Nucleus accumbens (tissue), 56 donors: ENCODE measurements at places on chromosomes 16 and 17.

DNA sequence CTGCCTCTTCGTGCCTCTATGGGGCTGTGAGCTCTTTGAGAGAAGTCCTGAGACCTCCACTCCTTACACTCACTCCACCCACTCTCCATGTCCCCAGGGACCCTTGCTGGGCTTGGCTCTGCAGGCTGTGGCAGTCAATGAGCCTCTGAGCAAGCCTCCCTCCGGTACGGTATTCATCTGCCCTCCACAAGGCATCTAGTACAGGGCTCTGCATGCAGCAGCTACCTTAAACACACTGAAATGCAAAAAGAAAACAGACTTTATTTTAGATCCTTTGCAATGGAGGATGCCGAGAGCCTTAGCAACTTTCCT, 38.9 kb upstream of the SMPD3 start:
- no peak for DNase-seq

- DNase-seq: peak; percentile 16
Measured at GRCh38 chr17:6903326-6903900, 71.9 kb upstream of the TEKT1 start.

GRCh38 chr17:1753767-1754429, 8.0 kb upstream of the SERPINF1 start:
- no peak for DNase-seq

DNA sequence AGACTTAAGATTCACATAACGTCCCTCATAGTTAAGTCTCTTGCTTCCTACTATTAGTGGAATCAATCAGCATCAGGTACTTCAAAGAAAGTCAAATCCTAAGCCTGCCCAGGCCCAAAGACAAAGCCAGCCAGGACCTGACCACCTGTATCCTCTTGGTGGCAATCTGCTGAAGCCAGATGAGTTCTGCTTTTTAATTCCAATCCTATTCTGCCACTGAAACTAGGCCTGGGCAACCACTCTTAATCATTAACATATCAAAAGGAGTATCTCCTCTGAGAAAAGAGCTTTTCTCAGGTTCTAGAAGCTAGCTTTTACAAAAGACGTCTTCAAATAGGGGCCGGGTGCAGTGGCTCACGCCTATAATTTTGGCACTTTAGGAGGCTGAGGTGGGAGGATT, 15.1 kb upstream of the GLG1 start:
- no peak for DNase-seq

DNA sequence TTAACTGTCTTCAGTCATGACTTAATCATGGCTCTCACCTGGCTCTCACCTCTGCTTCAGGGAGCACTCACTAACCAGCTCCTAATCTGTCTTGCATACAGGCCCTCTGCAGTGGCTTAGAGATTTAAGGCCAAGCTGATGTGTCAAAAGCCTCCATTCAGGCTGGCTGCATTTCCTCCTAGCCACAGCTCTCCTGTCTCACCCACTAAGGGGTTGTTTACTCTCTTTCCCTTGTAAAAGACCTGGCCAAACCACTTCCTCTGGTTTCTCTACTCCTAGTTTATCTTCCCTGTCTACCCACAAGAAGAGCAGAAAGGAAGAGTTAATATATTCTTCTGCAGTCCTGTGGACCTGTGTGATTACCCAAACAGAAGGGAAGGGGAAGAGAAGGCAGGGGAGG, 9.3 kb upstream of the ASIC2 start:
- DNase-seq: no peak

DNA sequence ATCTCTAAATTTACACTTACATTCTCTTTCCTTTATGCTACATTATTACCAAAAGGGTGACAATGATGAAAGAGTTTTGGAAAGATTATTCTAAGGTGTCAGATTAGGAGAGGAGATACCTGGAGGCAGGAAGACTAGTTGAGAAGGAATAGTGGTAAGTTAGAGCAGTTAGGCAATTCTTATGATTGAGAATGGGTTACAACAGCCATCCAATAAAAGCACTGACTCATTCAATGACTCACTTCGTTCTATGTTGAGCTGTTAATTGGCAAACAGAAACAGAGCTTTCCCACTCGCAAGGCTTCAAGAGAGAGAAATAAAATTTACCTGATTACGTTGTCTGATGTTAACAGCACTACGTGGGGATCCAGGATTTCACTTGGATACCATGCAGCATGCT, 5.8 kb downstream of the NUP88 start:
- DNase-seq: no peak

- DNase-seq: peak; percentile 41
Measured at GRCh38 chr16:67672739-67673662, 6.4 kb downstream of the C16orf86 start.

GRCh38 chr17:29045734-29046472, 3.0 kb downstream of the PIPOX start:
- DNase-seq: no peak

DNA sequence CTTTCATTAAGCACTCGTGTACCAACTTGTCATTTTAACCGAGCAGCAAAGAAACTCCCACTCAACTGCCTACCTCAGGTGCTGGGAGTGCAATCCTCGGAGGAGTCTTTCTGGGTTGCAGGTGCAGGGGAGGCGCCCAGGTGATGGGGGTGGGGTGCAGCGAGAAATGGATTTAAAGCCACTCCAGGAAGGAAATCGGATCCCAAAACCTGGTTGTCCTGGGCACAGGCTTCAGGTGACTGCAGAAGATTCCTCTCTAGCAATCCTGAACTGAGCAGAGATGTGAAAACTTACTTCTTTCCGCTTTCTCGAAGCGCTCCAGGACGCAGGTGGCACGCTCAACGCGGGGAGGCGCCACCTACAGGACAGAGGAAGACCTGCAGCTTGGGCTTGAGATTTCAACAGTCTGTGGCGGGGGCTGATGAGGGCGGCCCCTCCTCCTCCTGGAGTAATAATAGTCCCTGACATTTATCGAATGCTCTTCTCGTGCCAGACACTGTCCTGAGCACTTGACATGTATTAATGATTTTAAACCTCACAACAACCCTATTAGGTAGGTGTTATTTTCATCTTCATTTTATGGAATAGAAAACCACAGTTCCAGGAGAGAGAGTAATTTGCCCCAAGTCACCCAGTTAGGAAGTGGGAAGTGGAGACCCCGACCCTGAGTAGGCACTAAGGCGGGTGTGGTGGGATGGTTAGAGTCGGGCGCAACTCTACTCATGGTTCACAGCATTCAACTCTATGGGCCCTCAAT, 27.2 kb upstream of the SKAP1 start:
- DNase-seq: peak; percentile 36

GRCh38 chr17:40095351-40095943, 4.9 kb downstream of the NR1D1 start:
- no peak for DNase-seq

DNA sequence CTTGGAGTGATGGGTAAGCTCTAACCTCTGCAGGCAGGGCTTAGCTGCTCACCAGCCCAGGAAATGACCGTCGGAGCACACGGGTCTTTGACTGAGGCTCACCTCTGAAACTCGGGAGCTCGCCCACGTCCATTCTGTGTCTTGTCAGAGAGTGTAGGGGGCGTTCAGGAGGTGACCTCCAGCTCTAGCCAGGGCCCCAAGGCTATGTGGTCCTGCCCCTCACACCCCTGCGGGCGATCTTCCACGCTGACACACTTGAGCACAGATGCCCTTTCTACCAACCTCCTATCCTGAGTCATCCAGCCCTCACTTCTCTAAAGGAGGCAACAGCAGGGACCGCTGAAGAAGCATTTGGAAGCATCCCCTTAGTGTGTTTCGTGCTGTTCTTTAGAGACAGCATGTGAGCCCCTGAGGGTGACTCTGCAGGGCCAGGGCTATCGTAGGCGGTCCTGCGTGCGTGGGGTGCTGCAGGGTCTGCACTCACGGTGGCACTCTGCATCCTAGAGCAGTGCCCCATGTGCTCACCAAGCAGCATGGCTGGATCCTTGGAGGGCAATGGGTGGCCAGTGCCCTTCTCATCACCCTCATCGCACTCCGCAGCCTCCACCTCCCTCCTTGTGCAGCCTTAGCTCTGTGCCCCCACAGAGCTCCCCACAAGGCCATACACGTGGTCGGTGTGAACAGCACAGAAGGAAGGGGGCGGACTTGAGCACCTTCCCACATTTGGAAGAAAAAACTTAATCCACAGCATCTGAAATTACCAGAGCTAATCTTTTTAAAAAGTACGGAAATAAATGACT, 33.8 kb downstream of the SLC47A1 start:
- no peak for DNase-seq

DNA sequence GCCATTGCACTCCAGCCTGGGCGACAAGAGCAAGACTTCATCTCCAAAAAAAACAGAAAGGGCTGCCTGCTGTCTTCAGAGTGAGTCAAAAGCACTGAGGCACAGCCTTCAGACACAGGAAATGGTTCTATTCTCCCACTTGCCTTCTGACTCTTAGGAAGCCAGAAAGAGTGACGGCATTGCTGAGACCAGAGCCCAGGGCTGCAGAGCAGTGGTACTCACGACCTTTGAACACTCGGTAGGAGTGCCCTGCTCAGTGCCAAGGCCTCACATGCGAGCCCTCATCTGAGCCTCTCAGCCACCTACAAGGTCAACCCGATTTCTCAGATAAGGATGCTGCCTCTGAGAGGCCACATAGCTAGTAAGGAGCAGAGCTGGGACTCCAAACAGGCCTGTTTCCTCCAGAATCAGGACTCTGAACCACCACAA, 3.5 kb upstream of the ITGAE start:
- no peak for DNase-seq

- no peak for DNase-seq
Measured at GRCh38 chr16:67406111-67406971, 9.9 kb downstream of the ZDHHC1 start.

- DNase-seq: no peak
Measured at GRCh38 chr16:11177578-11178160, 78.3 kb downstream of the SOCS1 start.

- DNase-seq: no peak
Measured at GRCh38 chr17:17350491-17351355, 47.5 kb downstream of the NT5M start.

- DNase-seq: no peak
Measured at GRCh38 chr17:68981288-68981687, 26.1 kb upstream of the ABCA8 start.

DNA sequence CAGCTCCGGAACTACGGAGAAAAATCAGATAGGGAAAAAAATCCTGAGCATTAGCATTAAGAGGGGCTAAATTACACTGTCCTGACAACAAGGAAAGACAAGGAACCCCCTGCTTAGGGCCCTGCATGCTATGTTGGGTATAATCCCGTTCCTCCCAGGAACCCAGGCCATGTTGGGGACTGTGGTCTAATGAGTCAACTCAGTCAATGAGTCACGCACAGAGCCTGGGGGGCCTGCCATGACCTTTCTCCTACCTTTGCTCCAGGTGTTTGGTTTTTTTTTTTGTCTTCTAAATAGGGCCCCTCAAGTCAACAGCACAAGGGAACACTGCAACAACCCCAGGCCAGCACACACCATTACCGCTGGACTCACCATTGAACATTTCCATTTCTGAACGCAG, 8.9 kb upstream of the ZNF200 start:
- DNase-seq: no peak

GRCh38 chr17:44308320-44308818, at the start of gene RUNDC3A:
Gene RUNDC3A (plus strand): TSS chr17:44308601. CDS start chr17:44308833, 232 bp downstream.
- DNase-seq: peak; percentile 93

DNA sequence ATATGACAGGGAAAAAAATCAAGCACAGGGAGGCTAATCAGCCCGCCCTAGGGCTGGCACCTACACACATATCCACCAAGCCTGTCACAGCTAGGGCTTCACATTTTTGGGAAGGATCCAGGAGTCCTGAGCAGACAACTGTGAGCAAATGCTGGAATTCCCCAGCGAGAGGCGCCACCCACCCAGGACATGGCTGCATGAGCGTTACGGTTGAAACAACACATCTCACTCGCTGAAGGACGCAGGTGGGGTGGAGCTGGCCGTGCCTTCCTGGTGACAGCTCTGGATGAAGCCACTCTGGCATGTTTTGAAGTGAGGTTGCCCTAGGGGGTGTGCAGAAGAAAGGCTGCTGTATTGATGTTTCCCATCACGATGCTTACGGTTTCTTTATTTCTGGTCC, 315.1 kb upstream of the EEF2KMT start:
- no peak for DNase-seq

DNA sequence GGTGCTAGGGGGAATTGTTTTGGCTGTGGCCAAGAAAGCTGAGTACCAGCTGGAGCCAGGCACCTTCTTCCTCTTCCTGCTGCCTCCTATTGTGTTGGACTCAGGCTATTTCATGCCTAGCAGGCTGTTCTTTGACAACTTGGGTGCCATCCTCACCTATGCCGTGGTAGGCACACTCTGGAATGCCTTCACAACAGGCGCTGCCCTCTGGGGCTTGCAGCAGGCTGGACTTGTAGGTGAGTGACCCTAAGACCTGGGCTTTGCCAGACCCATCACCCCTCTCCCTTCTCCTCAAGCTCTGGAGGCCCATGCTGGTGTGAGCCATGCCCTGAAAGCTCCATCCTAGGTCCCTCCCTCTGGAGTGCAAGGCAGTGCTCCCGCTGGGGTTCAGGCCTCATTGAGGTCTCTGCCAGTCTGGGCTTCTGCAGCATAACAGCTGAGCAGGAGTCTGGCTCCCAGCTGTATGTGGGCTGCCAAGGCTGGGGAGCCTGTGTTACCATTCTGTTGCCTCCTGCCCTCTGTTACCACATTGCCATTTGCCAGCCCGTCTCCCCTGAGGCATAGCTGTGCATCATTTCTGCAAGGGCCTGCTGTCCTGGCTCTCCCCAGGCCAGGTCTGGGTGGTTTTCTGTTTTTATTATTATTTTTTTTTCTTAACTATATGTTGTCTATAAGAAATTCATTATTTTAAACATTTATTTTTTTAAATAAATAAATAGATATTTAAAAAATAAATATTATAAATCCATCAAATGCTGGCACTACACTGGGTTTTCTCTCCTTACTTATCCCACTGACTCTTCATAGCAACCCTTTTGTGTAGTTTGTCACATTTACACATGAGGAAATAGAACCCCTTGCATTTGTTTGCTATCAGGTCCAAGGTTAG, 4.1 kb downstream of the SLC9A5 start:
- DNase-seq: no peak
